GM13976 (cell line): ENCODE measurements at places on chromosomes 7 and 10.
A peak's percentile ranks its signal among the peaks of the same experiment; 100 is the strongest.

- no peak for DNase-seq
Measured at GRCh38 chr7:45446195-45446944, 127.8 kb upstream of the ADCY1 start.

DNA sequence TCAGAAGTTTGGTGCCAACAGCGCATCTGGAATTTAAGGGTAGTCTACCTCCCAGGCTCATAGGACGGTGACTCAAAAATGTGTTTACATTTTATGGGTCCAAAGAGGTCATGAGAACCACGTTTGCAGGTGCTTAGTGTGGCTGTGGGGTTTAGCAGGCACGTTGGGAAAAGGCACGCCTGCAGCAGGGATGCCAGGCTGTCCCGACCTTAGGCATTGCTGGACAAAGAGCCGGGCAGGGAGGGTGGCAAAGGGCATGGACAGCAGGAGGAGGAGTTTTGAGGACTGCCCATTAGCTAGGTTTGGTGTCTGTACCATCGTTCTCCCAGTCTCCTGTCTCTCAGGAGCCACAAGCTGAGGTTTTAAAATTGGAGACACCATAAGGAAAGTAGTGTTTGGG, 104.4 kb downstream of the TRRAP start:
- DNase-seq, result no peak

GRCh38 chr7:723541-723940, 3.0 kb upstream of the DNAAF5 start:
- DNase-seq, result no peak

GRCh38 chr7:46512891-46513413, 591.9 kb upstream of the IGFBP3 start:
- no peak for DNase-seq

DNA sequence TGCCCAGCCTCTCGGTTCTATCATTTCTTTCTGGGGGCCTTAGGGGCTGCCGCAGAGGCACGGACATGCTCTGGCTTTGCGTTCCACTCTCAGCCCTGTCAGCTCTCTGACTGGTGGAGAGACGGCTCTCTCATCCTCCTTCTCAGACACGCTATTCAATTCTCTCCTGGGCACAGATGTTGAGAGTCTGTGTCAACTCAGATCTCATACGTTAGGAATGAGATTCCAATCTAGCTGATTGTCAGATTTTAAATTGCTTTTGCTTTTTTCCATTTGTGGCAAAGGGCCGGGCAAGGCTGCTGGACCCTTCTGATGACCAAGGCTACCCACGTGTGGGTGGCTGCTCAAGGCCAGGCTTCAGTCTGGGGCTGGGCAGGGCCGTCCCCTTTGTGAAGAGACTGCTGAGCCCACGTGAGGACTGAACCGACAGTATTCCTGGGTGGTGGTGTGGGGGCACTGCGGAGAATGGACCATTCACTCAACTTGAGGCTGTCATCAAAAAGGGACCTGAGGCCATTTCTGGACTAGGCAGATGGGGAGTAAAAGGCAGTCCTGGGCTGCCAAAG, 71.5 kb downstream of the CLEC2L start:
- no peak for DNase-seq

- no peak for DNase-seq
Measured at GRCh38 chr10:73819513-73820093, 8.2 kb upstream of the NDST2 start.

DNA sequence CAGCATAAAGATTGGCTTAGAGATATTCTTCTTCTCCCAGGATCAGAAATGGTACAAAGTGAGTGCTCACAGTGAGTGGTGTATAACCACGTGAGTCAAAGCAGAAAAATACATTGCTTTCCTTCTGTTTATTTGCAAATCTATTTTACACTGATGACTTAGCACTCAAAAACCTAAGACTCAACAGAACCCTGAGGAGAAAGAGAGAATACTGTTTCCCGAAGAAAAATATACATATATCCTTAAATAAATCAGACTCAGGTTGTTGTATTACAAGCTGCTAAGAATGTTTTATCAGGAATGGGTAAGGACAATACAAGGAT, 48.7 kb downstream of the ODAD2 start:
- no peak for DNase-seq

- no peak for DNase-seq
Measured at GRCh38 chr7:234051-234707, 41.8 kb downstream of the FAM20C start.

- DNase-seq, result peak; percentile 78
Measured at GRCh38 chr10:72260976-72261783, 12.5 kb upstream of the DDIT4 start.

- no peak for DNase-seq
Measured at GRCh38 chr7:157684157-157684908, 347.5 kb downstream of the DNAJB6 start.

DNA sequence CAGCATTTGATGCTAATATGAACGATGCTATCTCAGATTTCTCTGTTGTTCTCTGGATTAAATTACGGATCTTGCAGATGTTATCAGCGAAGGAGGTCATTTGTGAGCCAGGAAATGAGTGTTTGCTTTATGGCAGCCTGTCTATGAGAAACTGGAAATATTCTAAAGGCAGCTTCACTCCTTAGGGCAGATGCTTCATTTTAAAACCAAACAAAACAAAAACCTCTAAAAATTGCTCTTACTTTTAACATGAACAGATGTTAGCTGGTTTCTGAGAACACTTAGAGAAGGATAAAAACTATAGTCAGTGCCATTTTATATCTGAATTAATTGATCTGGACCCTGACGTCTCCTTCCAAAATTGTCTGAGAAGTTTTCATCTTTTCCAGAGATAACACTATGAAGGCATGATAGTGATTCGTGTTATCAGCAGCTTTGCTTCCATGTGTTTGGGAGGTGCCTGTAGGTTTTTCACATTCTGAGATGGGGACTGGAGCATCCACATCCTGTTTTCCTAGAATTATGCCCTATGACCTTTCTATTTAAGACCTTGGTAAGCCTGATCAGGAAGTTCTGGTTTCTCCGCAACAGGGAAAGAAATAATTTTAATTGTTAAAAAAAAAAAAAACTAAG, 53.1 kb downstream of the CPED1 start:
- no peak for DNase-seq

GRCh38 chr10:17134282-17134681, 4.7 kb upstream of the CUBN start:
- DNase-seq, result no peak

DNA sequence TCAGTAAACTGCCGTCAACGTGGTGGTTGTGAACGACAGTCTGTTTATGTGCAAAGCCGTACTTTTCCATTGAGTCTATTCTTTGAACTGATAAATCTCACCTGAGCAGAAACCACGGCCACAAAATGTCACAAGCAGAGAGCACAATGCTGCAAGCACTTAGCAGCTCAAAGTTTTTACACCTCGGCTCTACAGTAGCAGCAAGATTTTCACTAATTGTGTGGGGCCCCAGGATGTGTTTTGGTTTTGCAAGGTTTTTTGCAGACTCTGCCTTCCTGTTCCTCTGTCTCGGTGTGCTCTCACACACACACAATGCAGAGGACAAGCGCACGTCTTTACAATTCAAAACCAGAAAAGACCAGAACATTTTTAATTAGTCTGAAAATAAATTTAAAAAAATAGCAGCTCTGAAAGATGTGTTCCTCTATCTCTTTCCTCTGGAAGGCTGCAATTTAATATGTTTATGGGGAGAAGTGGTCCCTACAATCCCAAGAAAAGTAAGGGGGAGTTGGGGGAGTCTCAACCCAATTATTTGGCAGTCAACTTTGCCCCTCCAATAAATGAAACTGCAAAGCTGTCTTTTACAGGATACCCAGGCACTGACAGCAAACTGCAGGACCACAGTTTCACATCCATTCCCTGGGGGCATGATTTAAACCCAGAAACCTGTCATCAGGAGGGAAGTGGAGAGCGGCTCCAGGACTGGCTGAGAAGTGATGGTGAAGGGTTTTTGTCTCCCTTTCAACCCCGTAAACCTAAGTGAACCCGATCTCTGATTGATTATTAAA, 73.8 kb upstream of the SFMBT2 start:
- no peak for DNase-seq

DNA sequence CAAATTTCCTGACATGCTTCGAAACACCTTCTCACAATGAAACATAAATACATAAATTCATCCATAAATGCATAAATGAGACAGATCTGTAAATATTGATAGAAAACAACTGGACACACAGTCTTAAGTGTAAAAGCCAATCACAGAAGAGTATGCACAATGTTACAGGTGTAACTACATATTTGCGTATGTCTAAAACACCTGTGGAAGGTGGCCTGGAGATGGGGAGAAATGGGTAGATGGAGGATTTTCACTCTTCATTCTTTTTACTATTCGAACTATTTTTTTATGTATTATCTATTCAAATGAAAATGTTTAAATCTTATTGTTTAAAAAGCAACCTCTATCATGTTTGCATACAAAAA, 860 bp downstream of the IQUB start:
- DNase-seq, result no peak

DNA sequence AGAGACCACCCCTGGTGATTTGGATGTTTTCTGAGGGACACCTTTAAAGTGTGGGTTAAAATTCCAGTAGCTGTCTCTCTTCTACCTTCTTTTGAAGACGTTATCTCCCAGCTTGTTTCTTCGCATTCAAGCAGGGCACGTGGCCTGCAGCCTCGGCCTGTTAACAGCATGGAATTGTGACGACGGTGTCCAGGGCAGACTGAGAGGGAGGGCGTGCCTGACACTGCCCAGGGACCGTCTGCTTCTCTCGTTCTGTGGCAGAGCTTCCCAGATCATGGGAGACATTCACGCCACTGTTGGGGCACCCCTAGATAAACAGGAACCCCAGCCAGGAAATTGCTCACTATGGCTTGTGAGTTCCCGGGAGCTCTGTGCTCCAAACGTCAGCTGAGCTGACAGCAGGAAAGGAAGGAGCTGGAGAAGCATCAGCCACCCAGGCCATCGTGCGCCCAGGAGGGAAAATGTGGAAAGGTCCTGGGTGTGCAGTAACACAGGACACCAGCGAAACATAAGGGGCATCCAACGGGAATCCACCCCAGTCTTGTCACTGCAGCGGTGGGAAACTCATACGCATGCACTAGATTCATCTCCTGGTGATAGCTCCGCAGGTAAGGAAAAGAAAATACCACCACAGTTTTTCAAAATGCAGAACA, 41.1 kb upstream of the RBM33 start:
- DNase-seq, result no peak

GRCh38 chr7:92727755-92728154, 108.6 kb downstream of the CDK6 start:
- no peak for DNase-seq

DNA sequence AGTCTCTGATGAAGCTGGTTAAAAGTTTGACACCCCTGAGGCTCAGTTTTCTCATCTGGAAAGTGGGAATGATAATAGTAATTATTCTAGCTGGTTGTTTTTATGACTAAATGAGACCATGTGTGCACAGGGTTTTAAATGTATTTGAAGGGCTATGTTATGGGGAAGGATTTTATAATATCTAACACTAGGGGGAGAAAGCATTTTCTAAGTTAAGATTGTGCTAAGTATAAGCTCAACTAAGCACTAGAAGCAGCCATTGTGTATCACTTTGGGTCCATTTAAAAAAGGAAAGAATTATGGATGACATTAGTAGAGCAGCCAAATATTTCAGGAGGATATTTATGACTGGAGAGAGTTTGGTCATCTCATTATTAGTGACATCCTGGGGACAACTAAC, 49.5 kb upstream of the CREB5 start:
- DNase-seq, result no peak

GRCh38 chr10:120632047-120632446, 175.0 kb downstream of the PLPP4 start:
- no peak for DNase-seq

DNA sequence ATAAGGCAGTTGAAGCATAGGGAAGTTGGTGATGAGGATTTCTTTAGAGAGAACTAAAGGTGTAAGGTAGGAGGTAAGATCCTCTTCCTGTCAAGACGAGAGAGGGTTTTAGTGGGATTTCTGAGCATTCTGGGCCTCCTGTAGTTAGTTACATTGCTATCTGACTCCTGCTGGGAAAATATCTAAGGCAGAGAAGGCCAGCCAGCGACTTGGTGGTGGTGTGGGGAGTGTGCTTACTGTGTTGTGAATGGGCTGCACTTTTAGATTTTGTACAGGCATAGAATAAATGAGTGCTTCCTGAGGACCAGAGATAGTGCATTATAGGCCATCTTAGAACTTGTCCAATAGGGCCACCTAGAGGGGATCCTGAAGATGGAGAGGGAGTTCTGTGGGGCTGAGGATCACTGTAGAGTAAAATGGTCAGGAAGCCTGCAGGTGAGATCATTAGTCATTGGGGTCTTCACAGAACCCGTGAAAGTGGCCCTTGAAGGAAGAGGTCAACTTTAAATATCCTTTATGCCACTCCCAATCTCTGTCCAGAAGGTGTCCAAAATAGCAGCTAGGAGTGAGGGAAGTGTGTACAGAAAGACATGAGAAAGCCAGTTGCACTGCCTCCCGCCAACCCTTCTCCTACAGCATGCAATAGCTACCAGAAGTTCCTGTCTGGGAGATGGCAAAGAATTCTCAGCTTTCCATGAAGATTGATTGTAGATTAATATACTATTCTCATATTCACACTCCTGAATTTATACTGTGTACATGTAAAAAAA, 266.6 kb downstream of the POLR1F start:
- DNase-seq, result peak; percentile 8
